ENCODE measurements at places on chromosomes 6 and 20.
A peak's percentile ranks its signal among the peaks of the same experiment; 100 is the strongest.

- no peak for DNase-seq
Observed at GRCh38 chr6:13432526-13433184, 54.7 kb downstream of the GFOD1 start.

DNA sequence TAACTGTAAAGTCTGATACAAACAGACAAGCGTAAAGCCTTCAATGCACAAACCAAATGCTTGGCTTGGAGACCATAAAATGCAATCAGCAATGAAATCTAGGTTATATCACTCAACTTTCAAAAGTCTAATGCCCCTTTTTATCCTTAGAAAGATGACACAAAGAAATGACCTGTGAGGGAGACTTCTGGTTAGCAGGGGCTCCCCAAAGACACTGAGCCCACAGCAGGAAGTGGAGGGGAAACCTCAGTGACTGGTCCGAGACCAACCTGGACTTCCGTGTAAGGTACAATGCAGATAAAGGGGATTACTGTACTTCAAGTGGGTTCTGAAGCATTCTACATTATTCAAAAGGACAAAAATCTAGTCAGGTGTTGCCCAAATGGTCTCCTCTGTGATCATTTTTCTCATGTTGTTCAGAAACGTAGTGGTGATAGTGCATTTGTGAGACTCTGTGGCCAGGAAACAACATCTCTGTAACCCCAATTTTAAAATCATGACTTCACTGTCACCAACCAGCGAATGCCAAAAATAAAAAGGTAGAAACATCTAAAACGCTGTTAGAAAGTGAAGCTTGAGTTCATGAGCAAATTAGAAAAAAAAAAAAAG, 88.2 kb downstream of the HIVEP2 start:
- no peak for DNase-seq

GRCh38 chr6:62640749-62641148, 354.7 kb upstream of the KHDRBS2 start:
- no peak for DNase-seq

- no peak for DNase-seq
Observed at GRCh38 chr6:41497573-41497972, 48.6 kb upstream of the FOXP4 start.

DNA sequence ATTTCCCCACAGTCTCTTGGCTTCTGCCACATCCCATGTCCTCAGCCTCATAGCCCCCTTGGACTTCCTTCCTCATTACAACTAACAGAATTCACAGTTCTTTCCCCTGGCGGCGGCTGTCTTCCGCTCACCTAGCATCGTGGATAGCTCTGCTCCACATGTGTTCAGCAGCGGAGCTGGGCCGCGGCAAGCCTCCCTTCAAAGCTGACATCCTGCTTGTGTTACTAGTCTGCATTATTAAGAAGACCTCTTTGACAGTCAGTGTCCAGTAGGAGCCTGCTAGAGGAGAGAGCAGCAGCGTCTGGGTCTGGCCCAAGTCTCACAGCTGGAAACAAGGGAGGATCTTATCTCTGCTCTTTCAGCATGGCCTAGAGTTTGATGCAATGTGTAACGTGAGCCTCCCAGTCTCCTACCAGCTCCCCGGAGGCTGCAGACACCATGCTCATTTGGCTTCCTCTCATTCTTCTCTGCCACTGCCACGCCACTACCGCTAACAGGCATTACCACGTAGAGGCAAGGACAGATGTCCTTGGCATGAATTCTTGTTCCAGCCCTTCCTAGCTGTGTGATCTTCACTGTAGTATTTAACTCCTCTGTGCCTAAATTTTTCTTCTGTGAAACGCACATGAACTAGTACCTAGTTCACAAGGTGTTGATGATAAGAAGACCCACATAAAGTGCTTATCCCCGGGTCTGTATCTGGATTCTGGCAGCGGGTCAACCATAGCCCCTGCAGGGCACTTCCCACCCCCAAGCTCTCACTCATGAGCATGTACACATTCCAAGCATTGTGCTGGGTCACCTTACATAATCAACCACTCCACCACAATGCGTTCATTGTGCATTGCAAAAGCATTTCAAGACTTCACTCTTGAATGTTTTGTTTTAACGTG, 107.1 kb upstream of the BACH2 start:
- peak; percentile 78 for DNase-seq

DNA sequence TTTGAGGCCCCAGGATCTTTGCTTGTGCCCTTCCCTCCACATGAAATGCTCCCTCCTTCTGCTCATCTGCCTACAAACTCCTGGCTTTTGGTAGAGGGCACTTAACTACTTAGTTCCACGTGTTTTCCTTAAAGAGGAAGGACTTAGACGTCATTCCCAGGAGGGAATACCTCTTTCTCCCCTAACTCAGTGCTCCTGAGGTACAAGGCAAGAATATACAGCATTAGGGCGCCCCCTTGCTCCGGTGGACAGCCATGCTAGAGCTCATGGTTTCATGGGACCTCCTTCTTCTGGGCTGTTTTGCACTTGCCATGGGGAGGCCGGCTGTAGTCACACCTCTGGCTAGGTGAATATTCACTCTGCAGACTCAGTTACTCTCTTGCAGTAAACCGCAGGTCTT, 93.8 kb upstream of the LY86 start:
- no peak for DNase-seq

- DNase-seq, result no peak
Observed at GRCh38 chr20:22533823-22534751, 50.3 kb downstream of the FOXA2 start.

DNA sequence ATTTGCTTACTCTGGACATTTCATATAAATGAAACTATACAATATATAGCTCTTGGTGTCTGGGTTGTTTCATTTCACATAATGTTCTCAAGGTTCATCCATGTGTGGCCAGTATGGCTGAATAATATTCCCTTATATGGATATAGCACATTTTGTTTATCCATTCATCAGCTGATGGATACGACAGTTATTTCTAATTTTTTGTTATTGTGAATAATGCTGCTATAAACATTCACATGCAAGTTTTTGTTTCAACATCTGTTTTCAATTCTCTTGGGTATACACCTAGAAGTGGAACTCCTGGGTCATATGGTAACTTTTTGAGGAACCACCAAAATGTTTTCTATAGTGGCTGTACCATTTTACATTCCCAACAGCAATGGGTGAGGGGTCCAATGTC, 101.1 kb downstream of the CDK19 start:
- no peak for DNase-seq
